ENCODE measurements at places on chromosomes 12 and 14.

DNA sequence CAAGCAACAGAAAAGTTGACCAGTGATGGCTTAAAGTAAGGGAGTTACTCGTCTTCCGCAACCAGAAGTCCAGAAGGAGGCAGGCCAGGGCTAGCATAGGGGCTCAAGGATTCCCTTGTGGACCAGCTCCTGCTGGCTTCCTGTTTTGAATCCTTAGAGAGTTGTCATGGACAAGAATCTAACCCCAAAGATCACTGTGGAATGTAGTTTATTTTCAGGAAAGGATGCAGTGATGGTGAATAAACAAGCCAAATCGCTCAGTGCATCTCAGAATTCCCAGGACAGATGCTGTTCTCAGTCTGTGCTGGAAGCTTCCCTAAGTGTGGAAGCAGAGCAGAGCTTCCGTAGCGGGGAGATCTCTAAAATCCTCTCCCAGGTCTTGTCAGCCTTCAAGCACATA lies 311.3 kb downstream of the C12orf75 start:
- DNase-seq, result no peak

GRCh38 chr12:47717046-47717442 lies 8.2 kb downstream of the ENDOU start:
- no peak for DNase-seq

GRCh38 chr12:96136161-96136560 lies 58.0 kb upstream of the ELK3 start:
- no peak for DNase-seq

DNA sequence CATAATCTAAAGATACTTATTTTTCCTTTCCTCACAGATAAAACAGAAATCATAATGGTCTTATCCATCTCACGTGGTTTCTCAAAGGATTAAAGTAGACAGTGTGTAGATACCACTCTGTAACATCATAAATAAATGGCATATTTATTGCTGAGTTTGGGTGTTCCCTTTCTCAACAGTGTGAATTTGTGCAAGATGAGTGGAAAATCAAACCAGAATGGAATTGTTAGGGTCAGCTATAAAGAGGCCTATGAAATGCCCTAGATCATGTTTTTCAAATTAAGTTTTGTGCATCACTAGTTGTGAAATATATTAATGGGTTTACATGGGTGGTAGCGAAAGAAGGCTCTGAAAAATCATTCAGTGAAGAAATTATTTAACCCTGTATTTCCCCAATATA lies 216.3 kb upstream of the GARIN6 start:
- DNase-seq, result no peak

- no peak for DNase-seq
Observed at GRCh38 chr14:104977681-104978653, at the start of gene AHNAK2. TSS of gene AHNAK2 (minus strand) at chr14:104978374. CDS start at chr14:104978237, 137 bp downstream.

DNA sequence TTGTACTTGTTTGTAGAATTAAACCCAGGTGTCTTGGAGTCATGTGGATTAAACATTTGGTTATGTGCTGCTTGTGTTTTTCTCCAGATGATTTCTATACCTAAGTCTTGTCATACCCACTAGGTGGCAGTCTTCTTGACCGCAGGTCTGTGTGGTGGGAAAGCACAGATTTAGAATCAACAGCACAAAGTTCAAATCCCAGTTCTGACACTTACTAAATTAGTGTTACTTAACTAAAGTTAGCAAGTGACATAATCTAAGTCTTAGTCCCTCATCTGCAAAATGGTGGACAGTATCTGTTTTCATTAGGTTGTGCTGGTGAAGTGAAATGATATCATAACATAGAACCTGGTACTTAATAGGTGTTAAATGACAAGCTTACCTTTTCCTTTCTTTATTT lies 151.0 kb upstream of the ARHGAP5 start:
- DNase-seq, result peak; percentile 65

- no peak for DNase-seq
Observed at GRCh38 chr12:2959505-2960389, 550 bp downstream of the TEAD4 start.

- no peak for DNase-seq
Observed at GRCh38 chr12:70671698-70672097, 34.5 kb upstream of the PTPRB start.

DNA sequence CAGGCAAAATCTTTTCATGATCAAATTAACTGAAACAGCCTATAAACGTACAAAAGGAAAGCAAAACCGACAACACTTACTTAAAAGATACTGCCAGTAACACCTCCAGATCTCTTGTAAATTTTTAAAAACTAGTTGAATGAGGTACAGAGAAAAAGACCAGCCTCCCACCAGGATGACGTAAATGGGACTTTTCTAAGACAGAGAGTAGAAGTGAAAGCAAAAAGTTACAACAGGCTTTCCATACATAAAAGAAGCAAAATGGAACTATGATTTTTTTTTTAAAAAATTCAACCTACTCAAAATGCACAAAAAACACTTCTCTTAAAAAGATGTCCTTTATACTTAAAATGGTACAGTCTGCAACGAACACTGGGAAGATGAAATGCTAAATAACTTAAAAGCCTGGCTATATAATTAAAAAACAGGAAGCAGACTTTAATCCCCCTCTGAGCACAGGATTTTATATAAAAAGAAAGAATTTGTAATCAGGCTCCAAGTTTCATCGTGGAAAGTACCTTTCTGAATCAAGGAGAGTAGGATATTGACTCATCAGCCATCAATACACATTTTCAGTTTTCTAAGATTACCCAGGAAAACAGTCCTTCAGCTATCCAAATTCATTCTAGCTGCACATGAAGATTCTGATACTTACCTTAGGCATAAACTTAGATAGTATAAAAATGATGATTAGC lies 14.2 kb upstream of the MYO1A start:
- DNase-seq, result peak; percentile 28

DNA sequence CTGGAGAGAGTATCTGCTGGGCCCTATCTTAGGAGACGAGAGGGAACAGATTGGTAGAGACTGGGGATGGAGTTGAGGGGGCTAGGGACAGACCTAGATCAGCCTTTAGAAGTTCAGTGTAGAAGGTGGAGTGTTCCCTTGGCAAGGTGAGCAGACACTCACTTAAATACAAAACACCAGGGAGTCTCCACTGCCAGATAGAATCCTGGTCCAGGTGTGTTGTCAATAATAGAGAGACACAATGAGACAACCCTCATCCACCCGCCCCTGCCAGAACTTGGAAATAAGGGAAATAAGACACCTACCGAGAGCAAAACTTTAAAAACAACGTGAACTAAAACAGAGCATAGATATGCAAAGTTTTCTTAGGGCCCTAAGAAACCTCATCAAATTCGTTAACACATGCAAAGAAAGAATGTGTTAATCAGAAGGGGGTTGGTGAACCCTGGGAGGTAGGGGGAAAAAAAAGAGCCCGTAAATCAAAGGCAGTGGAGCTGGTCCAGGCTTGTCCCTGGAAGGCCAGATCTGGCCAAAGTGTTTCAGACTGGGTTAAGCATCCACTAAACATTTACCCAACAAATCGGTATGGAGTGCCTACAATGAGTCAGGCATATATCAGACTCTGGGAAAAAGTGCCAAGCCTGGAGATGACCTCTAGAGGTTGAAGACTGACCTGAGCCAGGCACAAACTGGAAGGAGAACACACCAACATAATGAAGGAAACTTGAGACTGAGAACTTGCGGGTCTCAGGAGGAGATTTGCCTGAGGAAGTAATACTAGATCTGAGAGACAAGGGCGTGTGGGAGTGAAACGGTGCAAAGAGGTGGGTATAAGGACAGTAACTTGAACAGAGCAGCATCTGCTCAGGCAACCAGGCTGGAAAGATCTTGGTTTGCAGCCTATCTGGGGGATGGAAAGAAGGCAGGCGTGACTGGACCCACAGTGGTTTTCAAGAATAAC lies 37.0 kb upstream of the OTX2 start:
- no peak for DNase-seq

- peak; percentile 36 for DNase-seq
Observed at GRCh38 chr14:21070083-21070609, at the start of gene ARHGEF40. TSS of gene ARHGEF40 (plus strand) at chr14:21070304. CDS start at chr14:21070397, 93 bp downstream.

GRCh38 chr14:49586673-49587460 lies 687 bp upstream of the RPS29 start:
- DNase-seq, result peak; percentile 78

DNA sequence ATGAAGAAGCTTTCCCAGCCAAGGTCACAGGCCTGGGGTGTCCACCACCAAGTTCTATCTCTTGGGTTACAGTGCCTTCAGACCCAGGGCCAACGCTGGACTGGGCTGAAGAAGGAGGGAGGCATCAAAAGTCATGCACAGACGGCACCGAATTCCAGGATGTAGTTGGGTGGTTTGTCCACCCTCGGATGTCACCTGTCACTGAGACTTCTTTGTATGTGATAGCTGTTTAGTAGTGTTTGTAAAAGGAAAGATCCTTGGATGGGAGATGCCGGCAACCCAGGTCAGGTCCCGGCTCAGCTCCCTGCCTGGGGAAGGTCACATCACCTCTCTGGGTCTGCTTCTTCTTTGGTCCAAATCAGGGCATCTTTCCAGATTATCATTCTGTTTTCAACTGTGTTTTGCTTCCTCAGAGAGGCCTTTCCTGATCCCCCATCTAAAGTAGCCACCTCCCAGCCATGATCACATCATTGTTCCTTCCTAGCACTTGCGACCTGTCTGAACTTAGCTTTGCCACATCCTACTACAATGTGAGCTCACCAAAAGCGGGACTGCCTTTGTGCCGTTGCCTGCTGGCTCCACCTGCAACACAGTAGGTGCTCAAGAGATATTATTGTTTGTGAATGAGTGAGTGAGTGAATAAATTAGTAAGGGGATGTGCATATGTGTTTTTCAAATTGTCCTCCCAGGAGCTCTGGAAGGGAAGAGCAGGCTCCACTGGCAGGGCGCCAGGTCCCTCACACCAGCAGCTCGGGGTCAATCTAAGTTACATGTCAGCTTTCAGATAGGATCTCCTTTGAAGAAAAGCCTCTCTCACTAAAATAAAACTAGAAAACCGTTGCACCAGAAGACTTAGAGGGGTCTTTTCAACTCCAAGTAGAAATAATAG lies 2.1 kb downstream of the TSPAN11 start:
- DNase-seq, result no peak

DNA sequence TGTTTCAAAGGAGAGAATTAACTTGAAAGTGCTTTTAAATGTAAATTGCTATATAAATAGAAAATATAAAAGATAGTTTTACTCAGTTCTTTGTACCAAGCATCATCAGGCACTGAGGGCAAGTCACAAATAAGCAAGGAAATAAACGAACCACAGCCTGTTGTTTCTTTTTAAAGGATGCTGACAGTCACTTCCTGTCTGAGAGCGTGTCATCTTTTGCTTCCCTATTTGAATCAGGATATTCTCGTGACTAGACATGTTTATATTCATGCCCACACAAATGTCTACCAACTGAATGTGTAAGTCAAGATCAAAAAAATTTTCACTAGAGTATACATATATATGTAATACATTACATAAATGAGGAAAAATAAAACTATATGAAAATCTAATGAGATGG lies 31.4 kb upstream of the SLC2A13 start:
- peak; percentile 68 for DNase-seq

DNA sequence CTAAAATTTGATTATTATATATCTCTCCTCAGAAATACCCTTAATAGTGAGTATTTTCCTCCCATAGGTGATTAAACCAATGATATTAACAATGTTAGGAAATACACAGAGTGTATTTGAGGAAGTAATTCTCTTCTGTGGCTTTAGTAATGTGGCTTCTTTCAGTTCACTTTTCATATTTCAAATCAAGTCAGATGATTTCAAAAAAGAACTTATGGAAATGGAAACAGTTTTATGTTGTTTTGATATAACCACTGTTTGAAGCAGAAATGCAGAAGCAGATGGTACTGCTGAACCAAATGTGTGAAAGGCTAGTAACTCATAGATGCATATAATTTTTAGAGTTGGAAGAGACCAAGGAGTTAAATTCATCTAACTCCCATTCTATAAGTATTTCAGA lies 1.9 kb upstream of the GPR33 start:
- peak; percentile 61 for DNase-seq

DNA sequence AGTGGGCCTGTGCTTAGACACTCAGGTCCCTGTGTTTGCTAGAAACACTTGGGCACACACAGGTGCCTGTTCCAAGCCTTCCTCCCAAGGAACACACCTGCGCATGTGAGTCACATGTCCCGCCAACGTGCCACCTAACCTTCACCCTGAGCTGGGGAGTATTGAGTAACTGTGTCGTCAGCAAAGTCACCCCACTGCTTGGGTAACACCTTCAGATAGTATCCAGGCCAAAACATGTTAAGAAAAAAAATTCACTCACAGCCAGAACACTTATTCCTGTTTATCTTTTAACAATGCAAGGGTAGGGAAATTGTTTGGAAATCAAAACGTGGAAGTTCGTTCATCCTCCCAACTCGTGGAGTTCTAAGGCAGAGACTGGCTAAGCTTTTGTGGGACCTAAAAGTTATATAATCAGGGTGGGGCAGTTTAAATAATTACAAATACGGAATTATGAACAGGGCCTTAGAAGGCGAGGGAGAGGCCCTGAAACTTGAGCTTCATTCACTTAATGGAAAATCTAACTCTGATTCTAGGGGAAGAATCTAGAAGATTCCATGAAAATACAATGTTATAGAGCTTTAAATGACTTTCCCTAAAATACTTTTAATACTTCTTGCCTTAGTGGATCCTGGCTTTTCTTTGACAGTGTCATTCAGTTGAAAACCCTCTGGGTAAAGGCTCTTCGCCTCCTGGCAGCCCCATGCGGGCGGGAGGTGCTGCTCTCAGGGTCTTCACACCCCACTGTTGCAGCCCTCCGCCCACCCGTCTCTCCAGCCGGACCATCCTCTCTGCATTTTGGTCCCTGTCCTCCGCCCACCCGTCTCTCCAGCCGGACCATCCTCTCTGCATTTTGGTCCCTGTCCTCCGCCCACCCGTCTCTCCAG lies 30.3 kb upstream of the ADIPOR2 start:
- no peak for DNase-seq

- no peak for DNase-seq
Observed at GRCh38 chr12:126944684-126945083, 1322.3 kb upstream of the TMEM132C start.

GRCh38 chr14:24690492-24690891 lies 56.5 kb upstream of the GZMB start:
- peak; percentile 26 for DNase-seq

- no peak for DNase-seq
Observed at GRCh38 chr14:100594625-100594951, 7.4 kb upstream of the BEGAIN start.

DNA sequence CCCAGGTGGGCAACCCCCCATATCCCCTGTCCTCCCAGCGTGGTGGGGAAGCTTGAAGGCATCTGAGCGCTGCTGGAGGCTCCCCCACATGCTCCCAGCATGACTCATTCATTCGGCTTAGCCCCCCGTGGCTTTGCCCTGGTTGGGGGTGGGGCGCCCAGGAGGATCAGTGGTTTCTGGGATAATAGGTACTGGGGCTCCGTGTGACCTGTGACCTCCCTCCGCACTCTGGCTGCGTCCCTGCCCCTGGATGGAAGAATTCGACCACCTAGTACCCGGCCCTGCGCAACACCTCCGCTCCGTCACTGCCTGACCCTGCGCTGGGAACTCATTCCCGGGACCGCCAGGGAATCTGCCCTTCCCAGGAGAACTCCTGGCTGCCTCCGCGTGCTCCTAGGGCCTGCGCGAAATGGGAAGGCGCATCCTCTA lies 120.1 kb downstream of the AACS start:
- no peak for DNase-seq

GRCh38 chr12:87866578-87867292 lies 162.5 kb downstream of the C12orf50 start:
- DNase-seq, result peak; percentile 24

All from OCI-LY7 (cell line).